ENCODE measurements at places on chromosomes 7 and 10.

GRCh38 chr10:97025613-97026242, 160.0 kb downstream of the SLIT1 start:
- no peak for DNase-seq

DNA sequence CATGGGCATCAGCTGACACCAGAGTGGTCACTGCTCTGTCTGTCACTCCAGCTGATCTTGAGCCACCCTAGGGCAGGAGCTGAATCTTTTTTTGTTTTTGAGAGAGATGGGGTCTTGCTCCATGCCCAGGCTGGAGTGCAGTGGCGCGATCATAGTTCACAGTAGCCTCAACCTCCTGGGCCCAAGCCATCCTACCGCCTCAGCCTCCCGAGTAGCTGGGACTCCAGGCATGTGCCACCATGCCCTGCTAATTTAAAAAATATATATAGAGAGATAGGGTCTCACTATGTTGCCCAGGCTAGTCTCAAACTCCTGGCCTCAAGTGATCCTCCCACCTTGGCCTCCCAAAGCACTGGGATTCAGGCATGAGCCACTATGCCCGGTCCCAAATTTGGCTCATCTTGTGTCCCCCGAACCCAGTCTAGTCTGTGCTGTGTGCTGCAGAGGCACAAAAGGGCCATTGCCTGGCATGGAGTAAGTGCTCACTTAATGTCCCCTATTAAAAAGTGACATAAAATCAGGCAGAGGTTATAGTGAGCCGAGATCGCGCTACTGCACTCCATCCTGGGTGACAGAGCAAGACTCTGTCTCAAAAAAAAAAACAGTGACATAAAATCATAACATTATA, 8.1 kb upstream of the FZD9 start:
- no peak for DNase-seq

GRCh38 chr10:118562851-118563250, 32.6 kb downstream of the PRLHR start:
- DNase-seq = no peak

DNA sequence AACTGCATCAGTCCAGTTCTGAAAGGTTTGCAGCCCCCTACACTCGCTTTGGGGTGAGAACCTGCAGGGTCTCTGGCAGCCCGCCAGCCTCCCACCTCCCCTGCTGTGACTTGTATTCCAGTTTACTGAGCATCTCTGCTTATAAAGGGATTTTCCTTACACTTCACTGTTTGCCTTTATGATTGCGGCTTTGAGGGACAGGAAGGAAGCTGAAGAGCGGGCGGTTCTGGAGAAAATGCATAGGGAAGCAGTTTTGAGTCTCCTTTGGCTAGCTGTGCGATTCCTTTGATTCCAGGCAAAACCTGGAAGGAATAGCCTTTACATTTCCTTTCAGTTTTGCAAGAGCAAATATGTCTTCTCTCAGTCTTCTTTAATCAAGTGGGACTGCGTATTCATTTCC, 65.0 kb upstream of the TRIM8 start:
- no peak for DNase-seq

DNA sequence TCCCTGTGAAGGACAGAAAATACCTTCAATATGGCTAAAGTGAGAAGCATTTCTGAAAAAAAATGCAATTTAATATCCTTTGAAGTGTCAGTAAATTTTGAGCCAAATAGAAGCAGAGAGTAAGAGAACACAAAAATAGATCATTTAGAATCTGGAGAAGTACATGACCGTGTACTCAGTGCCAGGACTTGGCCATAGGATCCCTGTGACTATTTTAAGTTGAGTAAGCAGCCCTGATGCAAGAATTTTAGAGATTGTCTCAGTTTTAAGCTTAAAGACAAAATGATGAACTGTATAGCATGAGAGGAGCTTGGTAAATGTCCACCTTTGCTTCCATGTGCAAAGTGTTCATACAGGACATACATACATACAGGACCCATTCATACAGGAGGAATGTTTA, 2.5 kb downstream of the PTER start:
- DNase-seq = no peak

GRCh38 chr7:155467846-155468784, 10.2 kb downstream of the EN2 start:
- DNase-seq = no peak

GRCh38 chr7:19117870-19118608, 603 bp upstream of the TWIST1 start:
- no peak for DNase-seq

- no peak for DNase-seq
Measured at GRCh38 chr10:72688208-72688651, 3.7 kb upstream of the MCU start.

- DNase-seq = no peak
Measured at GRCh38 chr10:103986360-103986759, 19.4 kb downstream of the SLK start.

DNA sequence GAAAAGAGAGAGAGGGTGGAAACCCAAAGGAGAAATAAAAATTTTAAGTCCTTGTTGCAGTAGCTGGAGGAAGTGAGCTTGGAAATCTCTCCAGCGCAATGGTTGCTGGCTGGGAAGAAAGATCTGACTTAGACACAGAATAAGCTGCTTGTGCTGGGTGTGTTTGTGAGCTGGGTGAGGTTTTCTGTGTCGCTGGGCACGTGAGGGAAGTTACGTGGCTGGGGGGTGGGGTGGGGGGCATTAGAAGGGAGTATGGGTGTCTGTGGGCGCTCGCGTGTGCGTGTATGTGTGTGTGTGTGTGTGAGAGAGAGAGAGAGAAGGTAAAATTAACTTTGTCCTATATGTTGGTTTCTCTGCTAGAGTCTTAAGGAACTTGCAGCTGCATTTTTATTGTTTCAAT, 11.6 kb downstream of the TCF7L2 start:
- DNase-seq = no peak

GRCh38 chr7:30934225-30934624, 22.6 kb downstream of the AQP1 start:
- DNase-seq = no peak

DNA sequence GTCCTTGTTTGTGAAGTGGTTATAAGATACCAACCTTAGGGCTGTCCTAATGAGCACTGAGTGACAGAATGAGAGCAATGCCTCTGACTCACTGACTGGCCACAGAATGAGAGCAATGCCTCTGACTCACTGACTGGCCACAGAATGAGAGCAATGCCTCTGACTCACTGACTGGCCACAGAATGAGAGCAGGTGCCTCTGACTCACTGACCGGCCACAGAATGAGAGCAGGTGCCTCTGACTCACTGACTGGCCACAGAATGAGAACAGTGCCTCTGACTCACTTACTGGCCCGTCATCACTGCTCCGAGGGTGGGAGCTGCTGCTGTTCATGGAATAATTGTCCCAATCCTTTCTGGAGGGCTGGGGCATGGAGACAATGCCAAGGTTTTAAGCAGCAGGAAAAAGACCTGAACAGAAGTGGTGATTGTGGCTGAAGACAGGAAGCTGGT, 265.2 kb upstream of the PPP2R2D start:
- no peak for DNase-seq

- DNase-seq = no peak
Measured at GRCh38 chr7:95922191-95922590, 149.8 kb downstream of the DYNC1I1 start.

DNA sequence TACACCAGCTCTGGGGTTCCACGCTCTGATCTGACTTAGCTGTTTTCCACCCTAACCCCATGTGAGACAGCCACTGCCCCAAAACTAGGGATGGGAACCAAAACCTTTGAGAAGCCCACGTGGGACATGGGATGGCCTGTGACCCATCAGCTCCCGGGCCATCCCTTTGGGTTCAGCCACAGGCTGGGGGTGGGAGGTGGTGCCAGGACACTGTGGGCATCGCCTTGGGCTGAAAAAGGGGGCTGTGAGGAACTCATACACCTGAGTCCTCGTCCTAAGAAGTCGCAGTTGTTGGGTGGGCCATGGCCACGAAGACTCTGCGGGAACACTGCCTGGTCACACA, 379.1 kb downstream of the DNAJB6 start:
- DNase-seq = no peak

DNA sequence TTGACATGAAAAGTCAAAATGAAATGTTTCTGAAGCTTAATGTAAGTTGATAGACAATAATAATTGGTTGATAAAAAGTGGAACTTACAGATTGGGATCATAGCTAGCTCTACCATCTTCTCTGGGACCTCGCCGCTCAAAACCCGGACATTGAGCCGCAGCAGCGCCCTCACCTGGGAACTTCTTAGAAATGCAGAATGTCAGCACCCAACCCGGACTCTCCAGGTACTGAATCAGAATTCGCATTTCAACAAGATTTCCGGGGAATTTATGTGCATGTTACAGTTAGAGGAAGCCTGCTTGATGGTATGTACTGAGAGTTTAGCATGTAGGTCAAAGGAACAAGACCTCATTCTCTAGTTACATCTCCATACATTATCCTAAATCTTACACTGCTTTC, 36.7 kb upstream of the ABLIM1 start:
- no peak for DNase-seq

GRCh38 chr7:49398746-49399145, 374.7 kb upstream of the VWC2 start:
- no peak for DNase-seq

GRCh38 chr7:37912756-37913155, 3.9 kb downstream of the SFRP4 start:
- DNase-seq = no peak

DNA sequence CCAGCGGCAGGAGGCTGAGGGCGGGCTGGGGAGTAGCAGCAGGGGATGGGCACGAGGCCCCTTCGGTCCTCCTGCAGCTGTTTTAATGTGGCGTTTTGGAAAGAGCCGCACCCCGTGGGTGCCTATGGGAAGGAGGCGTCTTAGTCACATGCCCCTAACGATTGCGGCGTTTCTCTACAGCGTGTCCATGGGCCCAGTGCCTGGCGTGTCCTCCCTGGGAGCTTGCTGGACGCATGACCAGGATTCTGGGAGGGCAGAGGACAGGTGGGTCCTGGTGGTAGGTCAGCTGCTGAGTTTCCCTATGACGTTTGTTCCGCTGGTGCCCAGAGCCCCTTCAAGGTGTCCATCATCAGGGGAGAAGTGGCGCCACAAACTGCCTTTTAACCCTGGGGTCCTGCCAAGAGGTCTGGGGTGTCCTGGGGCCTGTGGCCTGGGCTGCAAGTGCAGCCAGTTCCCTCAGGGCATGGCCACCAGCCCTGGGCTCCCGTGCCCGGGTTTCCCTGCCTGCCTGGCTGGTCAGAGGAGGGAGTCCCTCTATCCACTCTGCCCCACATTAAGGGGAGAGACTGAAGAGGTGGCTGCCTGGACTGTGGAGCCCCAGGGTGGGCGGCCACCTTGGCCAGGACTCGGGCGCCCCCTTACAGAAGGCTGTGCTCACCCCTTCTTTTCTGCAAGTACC, 48.7 kb downstream of the PWWP2B start:
- DNase-seq = no peak

DNA sequence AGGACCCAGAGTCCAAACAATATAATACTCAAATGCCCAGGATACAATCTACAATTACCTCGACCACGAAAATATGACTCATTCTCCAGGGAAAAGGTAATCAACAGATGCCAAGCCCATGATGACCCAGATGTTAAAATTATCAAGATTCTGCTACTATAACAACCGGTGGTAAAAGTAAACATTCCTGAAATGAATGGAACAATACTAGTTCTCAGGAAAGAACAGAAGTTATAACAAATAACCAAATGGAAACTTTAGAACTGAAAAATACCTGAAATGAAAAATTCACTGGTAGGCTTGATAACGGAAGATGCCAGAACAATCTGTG, 34.1 kb upstream of the GUSB start:
- DNase-seq = no peak

DNA sequence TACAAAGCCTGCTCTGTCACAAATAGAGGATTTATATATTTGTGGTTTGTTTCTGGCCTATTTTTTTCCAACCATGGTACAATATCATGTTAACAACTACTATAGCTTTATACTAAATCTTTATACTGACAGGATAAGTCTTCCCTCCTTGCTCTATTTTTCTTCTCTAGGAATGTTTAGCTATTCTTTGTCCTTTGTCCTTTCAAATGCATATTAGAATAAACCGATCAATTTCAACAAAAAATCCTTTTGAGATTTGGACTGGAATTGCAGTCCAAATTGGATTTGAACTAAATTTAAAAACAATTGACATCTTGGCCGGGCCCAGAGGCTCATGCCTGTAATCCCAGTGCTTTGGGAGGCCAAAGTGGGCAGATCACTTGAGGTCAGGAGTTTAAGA, 39.2 kb upstream of the CTTNBP2 start:
- no peak for DNase-seq

DNA sequence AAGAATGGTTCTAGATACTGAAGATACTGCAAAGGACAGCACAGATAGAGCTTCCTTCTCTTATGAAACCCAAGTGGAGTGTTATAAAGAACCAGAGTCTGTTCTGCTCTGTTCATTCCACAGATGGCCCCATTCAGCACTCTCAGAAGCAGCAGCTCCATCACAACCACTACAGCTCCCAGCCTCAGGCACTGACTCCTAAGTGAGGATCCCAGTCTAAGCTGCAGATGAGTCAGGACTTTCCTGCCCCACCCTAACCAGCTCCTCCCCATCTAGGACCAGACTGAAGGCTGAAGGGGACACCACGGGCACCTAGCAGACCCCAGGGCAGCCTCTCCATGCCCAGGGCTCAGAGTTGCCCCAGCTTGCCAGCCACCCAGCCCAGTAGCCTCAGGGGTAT, 379.8 kb downstream of the GRID1 start:
- DNase-seq = no peak

DNA sequence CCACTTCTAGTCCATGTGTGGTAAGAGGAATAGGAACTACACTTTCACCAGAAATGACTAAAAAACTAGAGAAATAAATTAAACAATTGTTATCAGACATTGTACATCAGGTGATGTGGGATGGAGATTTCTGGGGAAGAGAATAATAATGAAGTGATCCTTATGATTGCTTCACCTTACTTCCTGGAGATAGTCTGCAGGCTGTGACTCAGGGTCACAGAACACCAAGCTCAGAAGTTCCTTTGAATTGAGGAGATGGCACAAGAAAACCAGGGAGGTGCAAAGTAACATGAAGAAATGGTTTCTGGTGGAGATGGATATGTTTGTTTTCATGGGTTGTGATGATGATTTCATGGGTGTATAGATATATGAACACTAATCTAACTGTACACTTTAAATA, 44.5 kb downstream of the ZWINT start:
- no peak for DNase-seq

DNA sequence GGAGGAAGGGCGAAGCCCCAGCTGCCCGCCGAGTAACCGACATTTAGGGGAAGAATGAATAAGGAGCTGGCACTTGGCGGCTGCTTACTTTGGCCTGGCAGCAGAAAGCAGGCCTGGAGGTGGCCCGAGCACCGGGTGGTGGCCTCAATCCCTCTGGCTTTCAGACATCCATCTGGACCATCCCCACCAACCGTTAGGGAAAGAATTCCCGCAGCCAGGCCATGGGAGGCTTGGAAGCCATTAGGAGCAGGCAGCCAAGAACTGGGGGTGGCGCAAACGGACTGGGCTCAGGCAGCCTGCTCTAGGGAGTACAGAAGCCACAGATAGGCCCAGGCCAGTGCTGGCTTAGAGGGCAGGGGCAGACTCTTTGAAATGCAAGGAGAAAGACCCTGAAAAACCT, 132.7 kb downstream of the NEURL1 start:
- DNase-seq = no peak

- no peak for DNase-seq
Measured at GRCh38 chr10:70571636-70572439, 30.7 kb downstream of the PRF1 start.
